ENCODE measurements at places on chromosomes 3 and 15.

GRCh38 chr3:188378786-188379185 lies 224.8 kb downstream of the LPP start:
- no peak for DNase-seq

- no peak for DNase-seq
These were observed 353.2 kb upstream of the PROK2 start for GRCh38 chr3:72137865-72138861.

GRCh38 chr3:190886945-190887344 lies 24.5 kb upstream of the GMNC start:
- DNase-seq, result peak; percentile 31

DNA sequence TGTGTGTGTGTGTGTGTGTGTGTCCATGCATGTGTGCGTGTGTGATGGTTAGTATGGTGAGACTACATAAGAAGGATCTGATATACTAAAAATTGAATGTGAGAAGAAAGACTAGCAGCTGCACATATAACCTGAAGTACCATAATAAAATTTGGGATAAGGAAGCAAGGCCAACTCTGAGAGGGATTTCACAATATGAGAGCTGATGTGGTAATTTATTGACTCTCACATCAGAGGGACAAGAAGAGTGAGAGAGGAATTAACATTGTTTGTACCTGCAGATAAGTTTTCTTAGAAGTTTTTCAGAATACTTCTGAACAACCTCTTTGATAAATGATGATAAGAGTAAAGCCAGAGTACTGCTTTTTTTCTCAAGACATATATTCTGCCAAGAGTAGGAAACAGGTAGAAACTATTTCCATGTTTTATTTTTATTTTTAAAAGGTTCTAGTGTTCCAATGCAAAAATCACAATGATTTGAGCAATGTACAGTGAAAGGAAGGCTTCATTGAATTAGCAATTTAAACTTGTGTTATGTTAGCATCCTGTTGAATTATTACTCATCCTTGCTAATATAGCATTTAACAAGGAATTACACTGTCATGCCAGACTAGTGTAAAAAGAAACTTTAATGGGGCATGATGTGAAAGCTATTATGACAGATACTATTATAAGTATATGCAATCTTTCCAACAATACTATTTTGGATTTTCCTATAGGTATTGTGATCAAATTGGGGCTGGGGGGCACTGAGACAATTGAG lies 415.5 kb upstream of the ARPP21 start:
- DNase-seq, result peak; percentile 12

- peak; percentile 13 for DNase-seq
These were observed 459.1 kb upstream of the MDFIC2 start for GRCh38 chr3:70771426-70772147.

DNA sequence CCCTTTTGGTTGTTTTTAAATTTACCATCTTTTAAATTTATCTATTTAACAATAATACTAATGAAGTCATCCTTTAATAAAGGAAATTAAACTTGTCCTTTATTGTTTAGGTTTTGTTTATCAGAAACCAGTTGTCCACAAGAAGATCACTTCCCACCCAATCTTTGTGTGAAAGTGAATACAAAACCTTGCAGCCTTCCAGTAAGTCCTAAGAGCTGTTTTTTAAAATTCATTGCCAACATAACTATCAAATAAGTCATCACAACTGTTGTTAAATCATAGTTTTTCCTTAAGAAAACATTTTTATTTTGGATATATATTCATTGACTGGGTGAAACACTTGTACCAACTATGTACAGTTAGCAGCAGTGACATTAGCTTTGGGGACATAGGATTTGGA lies 59.4 kb downstream of the CALML4 start:
- no peak for DNase-seq
